ENCODE measurements at places on chromosomes 3 and 15.

DNA sequence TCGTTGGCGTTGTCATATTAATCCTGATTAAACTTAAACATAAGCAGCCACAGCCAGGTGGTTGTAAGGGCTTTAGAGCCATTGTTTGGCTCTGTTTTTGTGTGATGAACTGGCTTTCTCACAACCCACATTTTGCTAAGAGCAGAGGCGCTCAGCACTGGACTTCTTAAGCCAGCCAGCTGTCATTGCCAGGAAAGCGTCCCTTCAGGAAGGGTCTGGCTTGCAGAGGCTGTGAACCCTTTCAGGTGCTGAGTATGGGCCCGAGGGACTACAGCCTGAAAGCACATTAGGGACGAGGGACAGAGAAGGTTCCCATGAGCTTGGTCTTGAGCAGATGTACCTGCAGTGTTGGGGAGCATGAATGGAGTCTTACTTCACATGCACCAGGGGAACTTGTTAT, 112.3 kb downstream of the CHCHD6 start:
- DNase-seq, result peak; percentile 33

- DNase-seq, result peak; percentile 96
These were observed 121.7 kb upstream of the SPRED1 start for GRCh38 chr15:38130740-38131498.

GRCh38 chr3:51721062-51721745, 14.3 kb downstream of the GRM2 start:
- DNase-seq, result no peak

DNA sequence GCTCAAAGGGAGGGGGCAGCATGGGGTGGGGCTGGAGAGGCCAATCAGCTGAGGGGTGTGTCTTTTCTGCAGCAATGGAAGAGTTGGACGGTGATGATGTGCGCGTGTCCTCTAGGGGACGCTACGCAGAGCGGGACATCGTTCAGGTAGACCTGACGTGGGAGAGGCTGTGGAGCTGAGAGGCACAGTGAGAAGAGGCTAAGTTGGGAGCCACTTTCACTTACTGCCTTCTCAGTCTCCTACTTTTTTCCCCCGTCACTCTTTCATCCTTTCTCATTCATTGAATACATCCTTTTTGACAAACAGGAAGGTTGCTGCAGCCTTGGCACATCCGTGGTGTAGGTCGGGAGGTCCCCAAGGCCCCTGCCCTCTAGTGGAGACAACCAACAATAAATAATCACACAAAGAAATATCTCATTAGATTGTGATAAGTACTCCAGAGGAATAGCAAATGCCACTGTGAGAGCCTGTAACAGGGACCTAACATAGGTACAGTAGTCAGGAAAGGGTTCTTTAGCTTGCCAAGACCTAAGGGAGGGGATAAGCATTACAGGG, 4.4 kb upstream of the BRPF1 start:
- DNase-seq, result no peak

DNA sequence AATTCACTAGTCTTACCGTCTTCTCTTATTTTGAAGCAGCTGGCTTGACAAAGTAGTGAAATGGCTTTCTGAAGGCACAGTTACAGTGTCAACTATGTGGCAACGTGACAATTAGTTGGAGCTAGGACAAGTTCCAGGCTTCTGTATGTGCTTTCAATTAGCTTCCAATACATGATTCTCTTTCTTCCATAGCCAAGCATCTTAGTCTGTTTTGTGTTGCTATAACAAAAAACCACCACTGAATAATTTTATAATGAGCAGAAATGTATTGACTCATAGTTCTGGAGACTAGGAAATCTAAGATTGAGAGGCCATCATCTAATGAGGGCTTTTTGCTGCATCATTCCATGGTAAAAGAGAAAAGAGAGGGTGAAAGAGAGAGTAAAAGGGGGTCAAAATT, 365.1 kb upstream of the PLSCR5 start:
- DNase-seq, result no peak

DNA sequence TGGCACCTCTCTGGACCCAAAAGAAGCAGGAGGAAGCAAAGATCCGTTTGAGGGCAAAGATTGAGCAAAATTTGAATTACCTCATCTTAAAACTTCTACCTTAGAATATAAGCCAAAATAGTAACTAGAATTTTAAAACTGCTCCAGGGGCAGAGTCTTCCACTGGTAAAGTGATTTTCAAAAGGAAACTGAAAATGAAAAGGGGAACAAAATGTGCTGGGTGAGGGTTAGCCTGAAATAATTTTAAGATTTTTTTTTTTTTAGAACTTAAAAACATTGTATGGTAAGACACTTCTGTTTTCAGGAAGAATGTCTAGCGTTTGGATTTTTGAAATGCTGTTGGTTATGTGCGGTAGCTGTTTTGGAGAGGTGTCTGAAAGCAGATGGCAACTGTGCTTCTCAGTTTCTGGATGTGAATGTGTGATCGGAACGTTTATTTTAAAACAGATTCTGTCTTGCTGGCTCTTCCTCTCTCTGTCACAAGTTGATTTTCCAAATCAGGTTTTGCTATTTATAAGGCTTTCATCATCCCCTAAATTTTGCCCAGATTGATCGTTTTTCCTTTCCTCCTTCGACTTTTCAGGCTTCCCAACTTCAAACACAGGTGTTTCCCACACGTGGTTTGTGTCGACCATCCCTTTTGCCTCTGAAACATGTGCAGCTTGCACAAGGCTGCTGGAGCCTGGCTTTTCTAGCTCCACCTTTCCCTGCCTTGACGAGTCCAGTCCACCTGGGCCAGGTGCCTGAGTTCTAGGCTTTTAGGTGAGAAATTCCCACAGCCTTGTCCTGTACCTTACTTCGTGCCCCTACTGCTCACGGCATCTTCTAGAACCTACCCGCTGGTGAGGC, 3.3 kb downstream of the LRRK1 start:
- DNase-seq, result peak; percentile 80

GRCh38 chr3:121175083-121175482, 267.1 kb downstream of the STXBP5L start:
- DNase-seq, result no peak

GRCh38 chr3:41315126-41315525, 115.8 kb downstream of the CTNNB1 start:
- DNase-seq, result no peak

DNA sequence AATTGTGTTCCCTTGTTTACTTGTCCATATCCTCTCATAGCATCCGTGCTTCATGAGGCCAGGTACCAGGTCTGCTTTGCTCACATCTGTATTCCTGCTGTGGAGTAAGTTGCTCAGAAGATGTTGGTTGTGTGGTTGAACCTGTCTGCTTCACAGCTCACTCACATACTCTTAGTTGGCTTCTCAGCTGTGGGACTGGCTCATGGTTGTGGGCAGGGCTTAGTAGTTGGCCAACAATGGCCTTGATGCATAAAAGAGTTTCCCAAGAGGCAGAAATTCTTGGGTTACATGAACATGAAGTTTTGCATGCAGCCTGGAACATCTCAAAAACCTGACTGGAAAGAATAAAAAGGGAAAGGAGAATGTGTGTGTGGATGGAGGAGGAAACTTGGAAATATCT, 17.0 kb downstream of the CELF6 start:
- no peak for DNase-seq

GRCh38 chr3:148217317-148217716, 480.4 kb upstream of the AGTR1 start:
- no peak for DNase-seq

- DNase-seq, result no peak
These were observed 71.5 kb upstream of the GALNT15 start for GRCh38 chr3:16102905-16103364.

DNA sequence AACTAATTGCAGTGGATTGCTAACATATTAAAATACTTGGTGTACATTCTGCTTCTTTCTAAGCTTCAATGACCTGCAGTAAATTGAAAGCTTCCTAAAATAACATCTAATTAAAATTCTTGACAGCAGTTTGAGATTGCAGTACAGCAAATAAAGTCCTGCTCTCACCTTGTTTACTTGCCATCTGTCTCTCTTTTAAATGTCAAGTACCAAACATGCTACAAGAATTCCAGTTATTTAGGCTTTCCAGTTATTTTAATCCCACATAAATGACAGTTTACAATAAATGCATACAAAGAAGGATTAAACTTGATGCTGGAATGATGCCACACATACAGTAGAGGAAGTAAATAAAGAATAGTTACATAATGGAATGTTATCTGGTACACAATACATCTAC, 33.2 kb downstream of the CBLB start:
- DNase-seq, result no peak

DNA sequence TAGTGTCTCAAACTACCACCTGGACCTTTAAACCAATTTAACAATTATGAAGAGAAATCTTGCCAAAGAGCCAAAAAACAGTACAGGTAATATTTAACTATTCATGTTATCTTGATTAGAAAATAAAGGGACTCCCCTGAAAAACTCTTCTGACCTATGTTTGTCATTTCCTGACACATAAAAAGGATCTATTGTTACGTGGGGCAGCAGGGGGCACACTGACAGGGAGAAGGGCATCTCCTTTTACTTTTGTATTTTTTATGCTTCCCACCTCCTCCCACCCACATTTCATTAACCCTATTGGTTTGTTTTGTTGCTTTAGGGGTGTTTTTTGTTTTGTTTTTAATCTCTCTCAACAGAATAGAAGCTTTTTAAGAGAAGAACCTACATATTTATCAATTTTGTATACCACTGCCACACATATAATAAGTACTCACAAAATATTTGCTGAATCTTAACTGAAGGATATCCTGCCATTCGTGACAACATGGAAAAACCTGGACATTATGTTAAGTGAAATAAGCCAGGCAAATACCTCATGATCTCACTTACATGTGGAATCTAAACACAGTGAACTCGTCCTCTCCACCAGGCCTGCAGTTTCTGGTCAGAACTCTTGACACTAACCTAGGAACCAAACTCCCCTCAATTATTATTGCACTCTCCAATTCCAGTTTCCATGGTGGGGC, 17.7 kb downstream of the STAG1 start:
- peak; percentile 26 for DNase-seq

DNA sequence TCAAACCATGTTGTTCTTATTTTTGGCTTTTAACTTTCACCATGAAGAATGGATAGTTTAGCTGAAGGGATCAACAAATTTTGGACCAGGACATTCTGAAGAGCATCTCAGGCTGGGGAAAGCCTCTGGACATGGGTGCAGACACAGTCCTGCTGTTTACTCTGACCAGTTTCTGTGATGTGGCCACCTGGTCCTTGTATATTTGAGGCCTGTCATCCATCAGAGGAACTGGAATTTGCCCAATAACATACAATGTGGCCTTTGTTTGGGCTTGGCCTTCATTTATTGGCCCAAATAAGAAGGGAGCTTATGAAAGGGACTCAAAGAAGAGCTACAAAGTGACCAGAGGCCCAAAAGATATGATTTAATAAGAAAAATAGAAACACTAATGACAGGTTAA, 127.9 kb downstream of the MYRIP start:
- no peak for DNase-seq

- peak; percentile 86 for DNase-seq
These were observed 243.3 kb downstream of the FAM43A start for GRCh38 chr3:194928831-194929577.

- DNase-seq, result no peak
These were observed 441.1 kb upstream of the MDFIC2 start for GRCh38 chr3:70753572-70753971.

GRCh38 chr3:177681156-177681555, 483.9 kb upstream of the TBL1XR1 start:
- DNase-seq, result no peak

DNA sequence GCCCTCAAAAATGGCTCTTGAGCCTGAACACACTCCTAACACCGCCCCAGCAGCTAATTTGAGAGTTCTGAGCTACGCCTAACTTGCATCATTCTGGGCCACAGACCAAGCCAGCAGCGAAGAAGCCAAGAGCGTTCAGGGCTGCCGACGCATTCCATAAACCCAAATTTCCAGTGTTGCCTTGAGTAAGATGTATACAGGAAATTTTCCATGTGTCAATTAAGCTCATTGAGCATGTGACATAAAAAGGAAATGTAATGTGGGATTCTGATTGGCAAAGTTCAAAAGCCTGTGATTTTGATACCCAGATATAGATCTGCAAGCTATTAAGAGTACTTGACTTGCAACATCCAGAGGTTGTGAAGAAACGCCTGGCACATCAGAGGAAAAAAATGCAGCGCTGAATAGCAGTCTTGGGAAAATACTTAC, 148.6 kb upstream of the NR2F2 start:
- DNase-seq, result peak; percentile 97

DNA sequence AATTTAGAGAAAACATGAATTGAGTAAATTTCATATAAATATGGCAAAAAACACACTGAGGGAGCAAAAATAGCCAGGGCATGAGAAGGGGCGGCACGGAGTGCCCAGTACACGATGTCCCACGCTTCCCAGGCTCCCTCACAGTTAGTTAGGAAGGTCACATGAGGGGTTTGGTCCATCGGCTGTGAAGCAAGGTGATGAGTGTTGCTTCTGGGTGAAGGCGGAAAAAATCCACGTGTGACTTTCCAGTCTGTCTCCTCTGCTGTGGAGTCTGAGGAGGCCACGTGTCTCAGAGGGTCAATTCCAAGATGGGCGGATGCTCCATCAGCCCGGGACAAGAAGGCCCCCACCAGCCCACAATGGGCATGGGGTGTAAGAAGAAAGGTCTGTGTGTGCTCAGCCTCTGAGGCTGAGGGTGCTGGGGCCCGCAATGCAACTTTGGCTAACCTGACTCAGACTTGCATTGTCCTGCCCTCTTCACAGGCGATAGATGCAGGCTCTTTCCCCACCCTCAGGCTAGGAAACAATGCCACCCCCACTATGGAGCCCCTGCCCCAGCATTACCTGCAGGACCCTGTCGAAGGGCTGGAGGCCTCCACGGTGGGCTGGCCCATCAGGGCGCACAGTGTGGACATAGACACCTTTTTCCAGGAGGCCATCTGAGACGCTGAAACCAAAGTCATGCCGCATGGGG, 45.7 kb downstream of the GRIP2 start:
- DNase-seq, result no peak

DNA sequence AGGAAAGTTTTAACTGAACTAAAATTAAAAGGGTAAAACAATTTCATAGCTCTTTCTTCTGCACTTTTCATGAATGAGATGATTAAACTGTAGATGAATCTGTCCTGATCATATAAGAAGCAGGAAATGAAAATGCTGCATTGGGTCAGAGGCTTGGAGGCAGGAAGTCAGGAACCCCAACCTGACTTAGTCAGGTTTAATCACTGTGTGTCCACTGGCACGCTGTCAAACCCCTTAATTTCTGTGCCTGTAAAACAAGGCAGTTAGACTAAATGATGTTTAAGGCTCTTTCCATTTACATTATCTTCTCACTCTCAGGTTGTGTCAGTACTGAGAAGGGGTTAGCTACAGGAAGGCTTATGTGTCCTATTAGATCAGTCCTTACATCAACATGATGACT, 193.3 kb upstream of the TTC14 start:
- no peak for DNase-seq

DNA sequence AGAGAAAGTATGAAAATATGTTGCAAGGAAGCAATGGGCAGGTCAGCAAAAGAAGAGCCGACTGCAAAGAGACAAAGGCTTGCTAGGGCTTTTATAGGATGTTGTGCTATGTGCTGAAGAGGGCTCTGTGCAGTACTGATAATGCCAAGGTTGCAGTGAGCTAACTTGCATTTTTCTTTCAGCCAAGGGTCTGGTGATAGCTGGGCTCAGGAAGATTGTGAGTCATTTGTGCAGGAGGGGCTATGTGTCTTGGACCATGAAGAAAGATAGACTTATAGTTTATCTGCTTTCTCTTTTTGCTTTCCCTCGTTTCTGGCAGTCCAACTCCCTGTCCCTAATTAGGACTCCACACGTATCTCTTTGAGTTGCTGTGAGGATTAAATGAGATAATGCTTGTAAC, 64.5 kb upstream of the LRIG1 start:
- no peak for DNase-seq
